ENCODE measurements at places on chromosomes 3 and 15.

DNA sequence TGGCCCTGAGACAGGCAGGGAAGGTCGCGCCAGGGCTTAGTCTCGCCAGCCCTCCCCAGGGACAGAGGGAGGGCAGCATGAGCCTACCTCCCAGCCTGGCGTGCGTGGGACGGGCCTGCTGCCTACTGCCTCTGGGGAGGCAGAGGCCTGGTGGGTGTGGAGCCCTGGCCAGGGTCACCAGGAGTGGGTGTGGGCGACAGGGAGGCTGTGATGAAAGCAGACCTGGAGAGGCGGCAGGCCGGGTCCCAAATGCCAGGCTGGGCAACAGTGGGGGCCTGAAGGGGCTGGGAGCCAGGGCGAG is 33.1 kb downstream of the PLXNA1 start:
- DNase-seq = no peak

DNA sequence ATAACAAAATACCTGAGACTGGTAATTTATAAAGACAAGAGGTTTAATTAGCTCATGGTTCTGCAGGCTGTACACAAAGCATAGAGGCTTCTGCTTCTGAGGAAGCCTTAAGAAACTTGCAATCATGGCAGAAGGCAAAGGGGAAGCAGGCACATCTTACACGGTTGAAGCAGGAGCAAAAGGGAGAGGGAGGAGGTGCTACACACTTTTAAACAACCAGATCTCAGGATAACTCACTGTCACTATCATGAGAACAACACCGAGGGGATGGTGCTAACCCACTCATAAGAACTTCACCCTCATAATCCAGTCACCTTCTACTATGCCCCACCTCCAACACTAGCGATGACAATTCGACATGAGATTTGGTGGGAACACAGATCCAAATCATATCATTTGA is 54.4 kb downstream of the ATP8B4 start:
- no peak for DNase-seq

DNA sequence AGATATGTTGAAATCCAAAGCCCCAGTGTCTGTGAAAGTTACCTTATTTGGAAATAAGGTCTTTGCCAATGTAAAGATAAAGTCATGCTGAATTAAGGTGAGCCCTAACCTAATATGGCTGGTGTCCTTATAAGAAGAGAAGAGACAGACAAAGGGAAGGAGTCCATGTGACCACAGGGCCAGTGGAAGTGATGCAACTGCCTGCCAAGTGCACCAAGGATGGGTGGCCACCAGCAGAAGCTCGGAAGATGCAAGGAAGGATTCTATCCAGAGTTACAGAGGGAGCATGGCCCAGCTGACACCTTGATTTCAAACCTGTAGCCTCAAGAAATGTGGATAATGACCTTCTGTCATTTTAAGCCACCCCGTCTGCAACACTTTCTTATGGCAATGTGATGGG is 35.3 kb upstream of the PGPEP1L start:
- no peak for DNase-seq

DNA sequence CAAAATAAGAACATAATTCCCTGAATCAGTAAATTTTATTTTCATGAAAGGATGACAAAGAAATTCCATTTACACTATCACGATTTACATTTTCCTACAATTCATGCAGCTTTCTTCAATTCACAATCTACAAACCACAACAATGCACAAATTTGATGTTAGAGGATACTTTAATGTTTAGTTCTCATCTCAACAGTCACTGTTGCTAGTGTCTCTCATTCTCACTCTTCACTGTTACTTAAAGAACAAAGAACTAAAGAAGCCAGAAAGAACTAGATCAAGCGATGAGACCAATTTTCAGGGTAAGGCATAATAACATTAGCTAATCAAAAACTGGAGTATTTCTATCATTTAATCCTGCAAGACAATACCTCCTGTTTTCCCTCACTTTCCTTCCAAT is 73.5 kb downstream of the TBL1XR1 start:
- no peak for DNase-seq

- DNase-seq = no peak
These were observed 23.9 kb upstream of the NEK10 start for GRCh38 chr3:27392950-27393679.

- peak; percentile 63 for DNase-seq
These were observed 1.7 kb downstream of the ZMAT3 start for GRCh38 chr3:179069762-179070390.

DNA sequence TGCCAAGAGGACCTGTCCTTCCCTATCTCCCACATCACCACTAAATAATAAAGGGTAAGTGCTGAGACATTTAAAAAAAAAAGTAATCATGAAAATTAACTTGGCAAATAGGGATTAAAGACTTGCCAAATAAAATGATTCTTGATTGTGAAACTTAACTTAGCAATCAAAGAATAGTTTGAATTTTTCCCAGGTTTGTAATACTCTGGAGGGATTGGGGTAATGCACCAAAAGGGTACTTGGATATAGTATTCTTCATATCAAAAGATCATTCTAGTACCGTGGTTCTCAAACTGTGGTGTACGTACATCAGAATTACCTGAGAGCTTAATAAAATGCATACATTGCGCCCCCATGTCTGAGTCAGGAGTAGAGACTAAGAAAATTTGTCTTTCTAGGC is 28.5 kb downstream of the CALML4 start:
- DNase-seq = no peak

Measured in NCI-H2081 (cell line).